ENCODE measurements at places on chromosomes 7 and 10.

DNA sequence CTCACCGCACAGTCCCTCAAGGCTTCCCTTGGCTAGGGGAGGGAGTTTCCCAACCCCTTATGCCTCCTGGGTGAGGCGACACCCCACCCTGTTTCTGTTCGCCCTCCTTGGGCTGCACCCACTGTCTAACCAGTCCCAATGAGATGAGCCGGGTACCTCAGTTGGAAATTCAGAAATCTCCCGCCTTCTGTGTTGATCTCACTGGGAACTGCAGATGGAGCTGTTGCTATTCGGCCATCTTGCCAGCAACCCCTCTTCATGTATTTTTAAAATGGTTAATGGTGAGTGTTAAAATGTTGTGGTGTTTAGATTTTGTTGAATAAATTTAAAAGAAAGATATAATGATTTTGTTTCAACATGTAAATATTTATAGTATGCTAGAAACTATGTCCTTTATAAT is 22.0 kb downstream of the UMAD1 start:
- DNase-seq = no peak

DNA sequence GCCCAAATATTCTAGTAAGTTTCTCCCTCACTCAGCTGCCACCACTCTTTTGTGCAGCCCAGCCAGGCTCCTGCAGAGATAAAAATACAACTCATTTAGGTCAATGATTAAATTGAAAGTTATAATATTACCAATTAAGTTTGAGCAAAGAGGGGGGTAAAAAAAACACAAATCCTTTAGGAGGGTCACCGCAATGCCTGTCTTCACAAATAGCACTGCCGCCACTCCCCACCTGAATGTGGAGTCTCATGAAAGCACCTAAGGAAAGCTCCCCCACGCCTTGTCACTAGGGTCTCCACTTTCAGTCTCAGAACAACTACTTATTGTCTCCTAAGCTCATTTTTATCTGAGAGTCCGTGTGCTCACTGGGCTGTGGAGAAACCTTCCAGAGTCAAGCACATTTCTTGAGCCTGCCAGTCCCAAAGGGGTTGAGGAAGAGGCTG is 148.7 kb downstream of the FGFR2 start:
- no peak for DNase-seq

DNA sequence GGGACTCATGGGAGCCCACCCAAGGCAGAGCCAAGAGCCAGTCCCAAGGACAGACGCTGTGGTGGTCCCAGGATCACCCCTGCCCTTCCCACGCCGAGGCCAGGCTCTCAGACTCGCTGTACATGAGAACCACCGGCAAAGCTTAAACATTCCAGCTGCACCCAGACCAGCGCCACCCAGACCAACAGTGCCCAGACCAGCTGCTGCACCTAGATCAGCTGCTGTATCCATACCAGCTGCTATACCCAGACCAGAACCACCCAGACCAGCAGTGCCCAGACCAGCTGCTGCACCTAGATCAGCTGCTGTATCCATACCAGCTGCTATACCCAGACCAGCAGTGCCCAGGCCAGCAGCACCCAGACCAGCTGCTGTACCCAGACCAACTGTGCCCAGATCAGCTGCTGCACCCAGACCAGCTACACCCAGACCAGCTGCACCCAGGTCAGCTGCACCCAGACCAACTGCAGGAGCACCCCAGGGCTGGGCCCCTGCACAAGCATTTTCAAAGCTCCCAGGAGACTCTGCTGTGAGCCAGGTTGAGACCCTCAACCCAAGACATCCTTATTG is 47.9 kb upstream of the CNPY1 start:
- no peak for DNase-seq

DNA sequence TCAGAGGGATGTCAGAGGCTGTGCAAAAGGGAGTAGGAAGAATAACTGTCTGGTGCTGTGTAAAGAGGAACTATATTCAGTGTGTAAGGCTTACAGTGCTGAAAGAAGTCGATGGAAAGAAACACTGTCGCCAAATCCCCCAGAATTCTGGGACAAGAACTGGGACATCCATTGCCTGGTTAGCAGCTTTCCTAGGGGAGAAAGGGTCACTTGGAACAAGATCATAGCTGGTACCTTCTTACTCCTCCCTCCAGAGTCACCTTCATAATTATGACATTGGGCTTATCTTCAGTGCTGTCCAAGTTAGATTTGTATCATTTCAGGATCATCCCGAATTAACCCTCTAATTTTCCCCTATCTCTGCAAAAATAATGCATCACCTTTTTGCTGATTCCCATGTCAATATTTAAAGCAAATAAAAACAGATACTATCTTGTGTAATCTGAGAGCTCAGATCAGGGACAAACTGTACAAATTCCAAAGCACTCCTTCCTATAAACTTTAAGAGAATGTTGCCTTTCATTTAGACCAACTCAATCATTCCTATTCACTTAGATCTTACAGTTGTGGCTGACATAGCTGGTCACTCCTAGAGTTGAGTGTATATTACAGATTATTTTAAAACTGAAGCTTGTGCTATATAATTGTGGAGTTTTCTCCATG is 96.5 kb downstream of the DNAH11 start:
- no peak for DNase-seq

GRCh38 chr7:142146124-142146523 is 34.6 kb downstream of the MGAM2 start:
- DNase-seq = no peak

DNA sequence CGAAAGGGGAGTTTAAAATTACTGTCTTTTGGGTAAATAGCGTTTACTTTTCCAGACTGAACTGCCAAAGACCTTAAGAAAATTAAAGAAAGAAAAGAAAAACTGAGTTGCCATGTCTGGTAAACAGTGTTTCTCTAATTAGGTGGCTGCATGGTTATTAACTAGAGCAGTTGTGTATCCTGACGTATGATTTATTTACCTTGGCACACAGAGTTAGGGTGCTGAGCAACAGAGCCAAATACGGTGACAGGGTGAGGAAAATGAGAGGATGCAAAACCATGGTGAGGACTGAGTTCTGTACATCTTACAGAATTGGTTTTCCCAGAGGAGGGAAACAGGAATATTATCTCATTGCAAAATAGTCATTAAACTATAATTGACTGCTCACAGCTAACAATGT is 546.4 kb upstream of the FZD8 start:
- DNase-seq = no peak

DNA sequence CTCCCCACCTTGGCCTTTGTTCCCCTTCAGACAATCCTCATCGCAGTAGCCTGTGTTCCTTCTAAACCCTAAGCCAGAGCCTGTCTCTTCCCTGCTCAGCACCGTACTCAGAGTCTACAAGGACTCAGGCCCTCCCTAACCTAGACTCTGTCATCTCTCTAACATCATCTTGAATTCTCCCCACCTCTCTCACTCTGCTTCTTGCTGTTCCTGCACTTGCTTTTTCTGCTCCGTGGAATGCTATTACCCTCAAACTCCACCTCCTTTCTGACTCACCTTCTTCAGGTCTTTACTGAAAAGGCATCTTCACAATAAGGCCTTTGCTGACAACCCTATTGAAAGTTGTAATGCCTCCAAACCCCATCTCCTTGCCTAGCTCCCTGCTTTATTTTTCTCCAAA is 141.0 kb downstream of the DKK1 start:
- no peak for DNase-seq

- DNase-seq = no peak
Measured at GRCh38 chr10:70970830-70971229, 82.5 kb upstream of the PCBD1 start.

- DNase-seq = no peak
Measured at GRCh38 chr7:5215313-5215712, 25.3 kb downstream of the WIPI2 start.

All from NCI-H2171 (cell line).